ENCODE measurements at places on chromosomes 3 and 15.
A peak's percentile ranks its signal among the peaks of the same experiment; 100 is the strongest.

- H3K27ac ChIP-seq: no peak overlapping the region
- DNase-seq: no peak
- no peaks in the 10 kb centered on the region for H3K36me3 ChIP-seq
- H3K4me1 ChIP-seq: peaks cover 7% of the 10 kb centered on the region
- H3K27me3 ChIP-seq: no peaks in the 10 kb centered on the region
Observed at GRCh38 chr3:113075588-113075987, 84.8 kb downstream of the GTPBP8 start.

DNA sequence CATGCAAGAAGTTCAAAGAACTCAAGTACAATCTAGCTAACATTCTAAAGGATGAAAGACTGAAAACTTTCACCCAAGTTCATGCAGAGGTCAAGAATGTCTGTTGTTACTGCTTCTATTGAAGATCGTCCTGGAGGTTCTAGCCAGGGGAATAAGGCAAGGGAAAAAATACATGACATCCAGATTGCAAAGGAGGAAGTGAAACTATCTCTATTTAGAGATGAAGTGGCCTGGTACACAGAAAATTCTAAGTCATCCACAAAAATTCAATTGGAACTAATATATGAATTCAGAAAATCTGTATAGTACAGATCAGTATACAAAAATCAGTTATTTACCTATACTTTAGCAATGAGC is 693.0 kb downstream of the NR2F2 start:
- H3K4me3 ChIP-seq: no peak overlapping the region
- no peaks in the 10 kb centered on the region for H3K27me3 ChIP-seq
- H3K4me1 ChIP-seq: no peaks in the 10 kb centered on the region
- no peaks in the 10 kb centered on the region for H3K36me3 ChIP-seq
- no peak overlapping the region for H3K27ac ChIP-seq

GRCh38 chr3:143551761-143552160 is 296.5 kb downstream of the SLC9A9 start:
- no peak overlapping the region for H3K27ac ChIP-seq
- H3K36me3 ChIP-seq: no peaks in the 10 kb centered on the region
- no peak overlapping the region for H3K4me3 ChIP-seq
- no peak for DNase-seq

DNA sequence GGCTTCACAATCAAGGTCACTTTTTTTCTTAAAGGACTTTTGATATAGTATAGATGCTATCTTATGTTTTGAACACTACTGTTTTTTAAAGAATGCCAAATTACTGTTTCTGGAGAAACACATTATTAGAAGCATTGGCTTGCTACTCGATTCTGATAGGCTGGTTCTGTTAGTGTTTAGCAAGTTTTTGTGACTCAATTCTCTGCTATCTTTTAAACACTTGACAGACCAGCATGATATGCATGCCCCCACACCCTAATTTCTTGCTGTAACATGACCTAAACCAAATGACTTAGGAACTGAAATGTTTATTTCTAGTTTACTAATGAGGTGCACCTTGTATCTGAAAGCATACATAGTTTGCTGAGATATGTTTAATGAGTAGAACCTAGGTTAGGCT is 5.5 kb upstream of the IL20RB start:
- no peak overlapping the region for H3K27ac ChIP-seq
- DNase-seq: no peak
- H3K4me3 ChIP-seq: no peak overlapping the region
- H3K27me3 ChIP-seq: no peaks in the 10 kb centered on the region
- H3K36me3 ChIP-seq: no peaks in the 10 kb centered on the region
- H3K4me1 ChIP-seq: peaks cover 17% of the 10 kb centered on the region

DNA sequence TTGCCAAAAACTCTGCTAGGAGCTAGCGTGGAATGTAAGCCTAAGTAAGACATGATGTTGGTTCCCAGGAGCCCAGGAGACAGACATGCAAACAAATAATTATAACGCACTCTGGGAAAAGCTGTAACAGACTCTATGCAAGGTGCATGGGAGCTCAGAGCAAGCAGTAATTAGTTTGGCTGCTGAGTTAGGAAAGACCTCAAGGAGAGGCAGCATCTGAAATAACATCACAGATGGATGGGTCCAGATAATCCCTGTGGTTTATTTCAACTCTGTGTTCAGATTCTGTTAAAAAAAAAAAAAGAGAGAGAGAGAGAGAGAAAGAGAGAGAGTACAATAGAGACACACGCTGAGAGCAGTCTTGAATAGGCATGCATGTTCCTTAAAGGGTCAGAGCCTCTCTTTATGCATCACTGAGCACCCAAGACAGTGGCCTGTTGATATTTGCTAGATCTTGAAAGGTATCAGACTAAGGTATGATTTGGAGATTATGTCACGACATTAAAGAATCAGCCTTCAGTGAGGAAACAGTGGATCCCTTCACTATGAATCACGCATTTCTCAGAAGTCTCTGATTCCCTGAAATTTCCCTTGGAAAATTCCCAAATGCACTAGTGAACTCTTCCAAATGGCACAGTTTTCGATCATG is 124.4 kb upstream of the LIPC start:
- no peaks in the 10 kb centered on the region for H3K36me3 ChIP-seq
- DNase-seq: peak; percentile 85
- H3K27ac ChIP-seq: no peak overlapping the region
- H3K4me1 ChIP-seq: peaks cover 15% of the 10 kb centered on the region
- no peaks in the 10 kb centered on the region for H3K27me3 ChIP-seq

GRCh38 chr3:48561045-48561736 is 2.4 kb downstream of the UCN2 start:
- peak; percentile 97 for DNase-seq
- peaks cover 78% of the 10 kb centered on the region for H3K4me1 ChIP-seq
- H3K36me3 ChIP-seq: no peaks in the 10 kb centered on the region
- H3K4me3 ChIP-seq: peak overlapping the region; percentile 67
- no peaks in the 10 kb centered on the region for H3K27me3 ChIP-seq

- no peak overlapping the region for H3K4me3 ChIP-seq
- no peak for DNase-seq
- H3K4me1 ChIP-seq: peaks cover 29% of the 10 kb centered on the region
- no peaks in the 10 kb centered on the region for H3K27me3 ChIP-seq
Observed at GRCh38 chr3:25481386-25481785, 53.3 kb downstream of the RARB start.
